ENCODE measurements at places on chromosomes 5 and 9. TPM values are rescaled to one million over a fixed set of nuclear protein-coding genes. Genes with fewer than 3 reads are reported as not detected.

SLC34A1 gene
- not detected for total RNA-seq

GRCh38 chr5:179916523-179916922 lies 8.8 kb upstream of the TBC1D9B start:
- DNase-seq: no peak

IL31RA gene
- not detected for total RNA-seq

SLC25A2 gene
- not detected for total RNA-seq

GRCh38 chr9:75170898-75171360 lies 82.6 kb downstream of the OSTF1 start:
- no peak for DNase-seq

GRCh38 chr5:162227075-162227474 lies 159.5 kb downstream of the GABRG2 start:
- no peak for DNase-seq

- no peak for DNase-seq
Measured at GRCh38 chr9:34505370-34506120, 17.2 kb downstream of the ENHO start.

GRCh38 chr5:172245703-172246125 lies 37.9 kb downstream of the UBTD2 start:
- DNase-seq: no peak

DNA sequence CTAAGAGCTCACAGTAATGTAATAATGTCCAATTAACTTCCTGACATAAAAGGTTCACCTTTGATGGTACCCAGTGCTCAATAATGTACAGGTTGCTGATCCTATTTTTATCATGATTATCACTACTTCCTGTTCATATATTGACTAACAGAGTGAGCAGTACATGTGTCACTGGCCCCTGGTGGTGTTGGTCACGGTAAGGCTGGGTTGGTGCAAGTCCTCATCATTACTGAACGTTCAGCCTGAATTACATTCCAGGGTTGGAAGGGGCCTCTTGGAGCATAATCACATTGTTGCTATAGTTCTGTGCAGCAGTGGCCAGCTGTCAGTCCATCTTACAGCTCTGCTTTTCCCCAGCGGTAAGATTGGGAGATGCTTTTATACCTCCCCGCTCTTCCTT lies 24.2 kb upstream of the CKMT2 start:
- no peak for DNase-seq

DNA sequence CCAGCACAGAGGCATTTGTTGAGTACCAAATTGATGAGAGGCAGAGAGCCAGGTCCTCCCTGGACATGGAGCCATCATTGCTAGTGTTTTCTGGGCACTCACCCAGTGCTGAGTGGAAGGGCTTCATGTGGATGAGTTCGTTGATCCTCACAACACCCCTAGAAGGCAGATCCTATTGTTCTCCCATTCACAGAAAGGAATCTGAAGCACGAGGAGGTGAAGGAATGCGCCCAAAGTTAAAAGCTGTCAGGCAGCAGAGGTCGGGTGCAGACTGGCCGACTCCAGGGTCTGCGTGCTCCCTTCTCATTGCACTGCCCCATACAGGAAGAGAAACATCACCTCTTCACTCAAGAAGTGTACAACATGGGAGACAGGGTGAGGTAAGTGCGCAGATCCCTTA lies 153.5 kb upstream of the TNPO1 start:
- DNase-seq: no peak

SOWAHA gene
- total RNA-seq: 0.21 TPM

DIAPH1 gene
- total RNA-seq: 99.7 TPM

- DNase-seq: no peak
Measured at GRCh38 chr5:180852495-180852894, 8.6 kb downstream of the ZFP62 start.

DNA sequence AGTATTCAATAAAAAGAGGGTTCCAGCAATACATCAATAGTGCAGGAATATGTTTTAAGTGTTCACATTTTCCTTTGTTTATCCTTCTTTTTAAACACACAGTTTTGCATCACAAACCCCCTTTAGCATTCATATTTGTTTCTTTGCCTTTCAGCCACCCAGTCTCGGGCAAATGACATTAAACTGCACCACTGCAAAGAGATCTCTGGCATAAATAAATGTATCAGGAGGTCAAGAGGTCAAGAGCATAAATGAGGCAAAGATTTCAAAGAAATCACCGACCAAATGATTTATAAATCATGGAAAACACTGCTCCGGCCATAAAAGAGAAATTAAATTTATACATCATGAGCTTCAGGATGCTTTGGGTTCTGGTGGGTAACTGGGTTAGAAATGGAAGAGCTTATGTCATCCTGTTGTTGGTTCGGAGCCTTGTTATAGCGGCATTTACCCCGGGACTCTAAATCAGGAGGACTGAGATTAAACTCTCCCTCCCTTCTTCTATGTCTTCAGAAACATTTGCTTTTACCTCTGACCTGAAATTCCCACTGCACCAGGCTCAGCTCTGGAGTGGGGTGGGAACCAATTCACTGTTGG lies 449.6 kb upstream of the CLINT1 start:
- DNase-seq: no peak

DNA sequence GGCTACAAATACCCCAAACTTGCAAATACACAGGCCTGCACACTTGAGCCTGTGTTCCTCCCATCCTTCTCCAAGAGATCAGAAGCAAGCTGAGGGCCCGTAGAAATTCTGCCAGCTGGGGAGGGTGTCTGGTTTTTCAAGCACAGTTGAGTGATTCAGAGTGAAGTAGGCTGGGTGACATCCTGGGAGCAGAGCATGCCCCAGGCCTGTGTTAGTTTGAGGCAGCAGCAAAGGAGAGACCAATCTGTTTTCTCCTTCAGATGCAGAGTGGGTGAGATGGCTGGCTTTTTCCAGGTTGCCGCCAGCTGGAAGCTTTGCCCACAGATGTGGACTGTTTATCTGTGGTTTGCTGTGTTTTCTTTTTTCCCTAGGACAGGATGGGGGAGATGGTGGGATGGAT lies 63.1 kb downstream of the RCL1 start:
- DNase-seq: no peak

DNA sequence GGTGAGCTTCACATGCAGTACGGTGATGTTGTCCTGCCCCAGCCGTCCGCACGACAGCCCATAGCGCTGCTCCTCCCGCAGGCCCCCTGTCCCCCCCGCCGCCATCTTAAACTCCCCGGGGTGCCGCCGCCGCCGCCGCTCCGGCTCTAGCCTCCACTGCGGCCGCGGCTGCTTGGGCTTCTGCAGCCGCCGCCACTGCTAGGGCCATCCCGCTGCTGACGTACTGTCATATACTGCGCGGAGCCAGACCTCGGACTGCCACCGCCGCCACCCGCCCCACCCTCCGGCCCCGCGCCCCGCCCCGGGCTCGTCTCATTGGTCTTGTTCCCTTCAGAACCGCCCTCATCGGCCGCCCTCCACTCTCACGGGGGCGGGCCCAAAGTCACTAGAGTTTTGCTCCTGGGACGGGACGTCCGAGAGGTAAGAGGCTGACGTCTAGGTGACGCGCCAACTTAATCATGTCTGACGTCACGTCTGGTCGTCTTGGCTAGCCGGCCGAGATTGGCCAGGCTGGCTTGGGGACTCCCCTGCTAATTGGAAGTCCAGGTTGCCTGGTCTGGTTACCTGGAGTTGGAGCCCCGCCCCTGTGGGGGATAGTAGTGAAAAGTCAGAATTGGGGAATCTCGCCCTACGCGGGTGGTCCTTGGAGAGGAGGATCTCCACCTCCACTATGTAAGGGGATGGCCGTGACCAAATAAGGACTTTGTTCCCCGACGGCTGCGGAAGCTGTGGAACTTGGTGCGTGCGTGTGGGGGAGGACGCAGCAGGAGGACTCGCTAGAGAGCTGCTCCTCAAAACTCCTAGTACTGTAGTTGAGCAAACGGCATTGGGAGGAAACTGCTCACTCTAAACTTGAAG lies at the start of gene ELL2:
Gene ELL2, minus strand, starts transcription at position 235 of the 858 bp plus-strand sequence. Its CDS starts 130 bp downstream, at position 105.
- DNase-seq: peak; percentile 95

- no peak for DNase-seq
Measured at GRCh38 chr9:4101667-4102066, 198.2 kb downstream of the GLIS3 start.

SLC36A3 gene
- total RNA-seq: not detected

Data from kidney epithelial cell (primary cell).